ENCODE measurements at places on chromosomes 5 and 9.

DNA sequence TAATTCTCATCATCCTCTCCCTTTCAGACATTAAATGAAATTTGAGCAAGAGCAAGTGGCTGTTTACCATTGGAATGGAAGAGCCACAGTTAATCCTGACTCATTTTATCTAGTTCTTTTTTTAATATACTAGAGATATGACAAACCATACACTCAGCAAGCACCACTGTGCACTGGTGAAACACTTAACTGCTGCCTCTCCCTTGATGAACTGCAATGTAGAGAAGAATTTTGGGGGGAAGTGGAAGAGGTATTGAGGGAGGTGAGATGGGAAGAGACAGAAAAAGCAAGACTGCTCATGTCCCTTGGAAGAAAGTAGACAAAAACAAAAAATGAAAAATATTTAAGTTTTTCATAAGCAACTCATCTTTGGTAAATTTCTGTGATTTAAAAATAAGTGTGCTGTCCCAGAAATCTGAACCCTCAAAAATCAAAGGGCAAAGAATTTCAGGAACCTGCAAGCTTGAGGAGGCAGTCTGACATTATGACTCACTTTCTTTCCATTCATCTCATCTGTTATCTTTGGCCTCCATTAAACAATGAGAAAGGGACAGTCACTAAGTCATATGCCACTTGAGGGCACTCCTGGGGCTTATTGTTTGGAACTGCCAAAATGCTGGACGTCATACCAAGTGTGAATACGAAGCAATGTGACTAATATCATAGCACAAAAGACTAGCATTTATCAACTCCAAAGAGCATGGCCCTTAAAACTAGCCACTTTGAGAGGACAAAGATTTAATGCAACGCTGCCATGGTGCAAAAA, 566.8 kb upstream of the DMAC1 start:
- DNase-seq = no peak

GRCh38 chr5:98308231-98308630, 465.2 kb upstream of the RGMB start:
- no peak for DNase-seq

- DNase-seq = no peak
These were observed 398.2 kb downstream of the NFIB start for GRCh38 chr9:13915591-13916301.

DNA sequence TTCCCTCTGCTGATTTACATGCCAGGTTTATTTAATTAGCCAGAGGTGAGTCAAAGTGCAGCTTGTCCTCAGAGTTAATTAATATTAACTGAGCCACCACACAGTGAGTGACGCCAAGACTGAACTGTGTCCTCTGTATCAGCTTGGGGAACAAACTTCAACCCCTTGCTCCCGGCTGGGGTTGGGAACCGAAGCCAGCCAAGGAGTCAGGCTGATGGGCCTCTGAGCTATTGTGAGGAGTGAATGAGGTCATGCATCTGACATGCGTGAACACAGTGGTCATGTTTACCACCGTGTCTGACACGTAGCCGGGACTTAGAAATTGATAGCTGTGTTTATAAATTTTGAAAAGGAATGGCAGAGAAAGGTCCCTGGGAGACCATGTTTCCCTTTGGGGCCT, 17.1 kb downstream of the IGIP start:
- DNase-seq = no peak

DNA sequence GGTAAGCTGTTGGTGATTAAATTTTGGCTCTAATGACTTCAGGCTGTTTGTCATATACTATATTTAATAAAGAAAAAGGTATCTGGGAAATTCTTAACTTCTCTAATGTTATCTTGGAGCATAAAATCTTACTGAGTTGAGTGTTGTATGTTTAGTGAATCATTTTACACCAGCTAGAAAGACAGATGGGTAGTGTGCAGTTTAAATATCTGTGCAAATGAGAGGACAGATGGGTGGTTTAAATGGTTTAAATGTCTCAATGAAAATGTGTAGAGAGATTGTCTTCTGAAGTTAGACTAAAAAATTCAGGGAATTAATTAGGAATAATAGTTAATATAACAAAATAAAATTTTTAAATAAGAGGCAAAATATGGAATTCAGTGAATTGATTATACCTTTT, 114.5 kb downstream of the FER start:
- DNase-seq = no peak

GRCh38 chr9:82880336-82881050, 182.4 kb downstream of the RASEF start:
- no peak for DNase-seq

- no peak for DNase-seq
These were observed 119.9 kb downstream of the TMEM174 start for GRCh38 chr5:73292816-73293459.

DNA sequence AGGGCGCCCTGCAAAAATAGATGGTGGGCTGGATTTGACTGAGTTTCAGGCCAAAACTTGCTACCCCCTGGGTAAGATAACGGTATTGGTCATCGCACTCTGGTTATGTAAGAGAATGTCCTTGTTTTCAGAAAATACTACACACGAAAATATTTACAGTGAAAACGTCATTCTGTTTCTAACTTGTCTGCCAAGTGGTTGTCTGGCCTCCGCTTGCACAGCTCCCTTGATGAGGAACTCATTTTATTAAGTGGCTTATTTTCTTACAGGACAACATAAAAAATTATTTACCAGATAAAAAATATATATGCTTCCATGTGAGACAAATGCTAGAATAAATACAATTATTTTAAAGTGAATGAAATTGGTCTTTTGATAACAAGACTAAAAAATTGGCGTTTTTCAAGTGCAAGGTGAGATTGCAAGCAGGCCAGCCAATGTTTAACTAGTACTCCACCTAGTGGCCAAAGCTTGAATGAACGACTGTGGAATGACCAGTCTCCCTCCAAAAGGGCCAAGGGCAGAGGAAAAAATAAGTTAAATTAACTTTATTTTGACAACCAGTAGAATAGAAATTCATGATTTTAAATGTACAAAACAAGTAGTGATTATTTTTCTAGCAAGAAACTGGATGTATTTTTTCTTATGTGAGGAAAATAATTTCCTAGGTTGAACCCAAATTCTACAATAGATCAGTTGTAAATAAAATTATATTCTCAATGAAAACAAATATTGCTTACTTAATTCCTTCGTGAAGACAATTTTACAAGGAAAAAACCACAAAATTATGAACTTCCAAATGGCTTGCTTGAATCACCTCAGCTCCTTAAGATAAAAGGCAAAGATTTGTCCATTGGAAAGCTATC, 93.2 kb downstream of the ZFAND5 start:
- no peak for DNase-seq

DNA sequence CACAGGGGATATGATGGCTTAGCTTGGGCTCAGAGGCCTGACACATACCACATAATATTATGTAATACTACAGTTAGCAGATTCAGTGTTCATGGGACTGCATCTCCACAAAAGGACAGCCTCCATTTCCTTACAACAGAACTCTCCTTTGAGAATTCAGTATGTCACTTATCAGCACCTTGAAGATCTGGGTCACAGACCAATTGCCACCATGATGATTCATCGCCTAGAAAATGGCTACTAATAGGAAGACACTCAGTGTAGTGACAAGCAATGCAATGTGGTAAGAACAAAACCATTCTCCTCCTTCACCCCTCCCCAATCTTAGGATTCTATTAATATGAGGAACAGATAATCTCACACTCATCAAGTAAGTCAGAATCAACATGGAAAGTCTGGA, 38.7 kb upstream of the PRLR start:
- DNase-seq = no peak

DNA sequence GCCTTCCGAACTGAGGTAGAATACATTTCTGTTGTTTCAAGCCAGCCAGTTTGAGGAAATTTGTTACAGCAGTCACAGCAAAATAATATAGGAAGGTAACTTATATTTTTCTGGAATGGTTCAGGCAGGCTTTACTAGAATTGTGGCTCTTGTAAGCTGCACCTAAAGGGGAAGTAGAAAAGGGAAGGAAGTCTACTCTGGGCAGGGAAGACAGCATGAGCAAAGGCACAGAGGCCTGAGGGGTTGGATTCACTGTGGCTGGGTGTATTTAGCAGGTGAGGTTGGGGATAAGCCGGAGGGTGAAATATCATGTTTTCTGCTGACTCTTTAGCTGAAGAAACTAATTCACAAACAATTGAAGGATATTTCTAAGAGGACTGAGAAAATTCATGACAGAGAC, 183.5 kb downstream of the GAS1 start:
- no peak for DNase-seq

DNA sequence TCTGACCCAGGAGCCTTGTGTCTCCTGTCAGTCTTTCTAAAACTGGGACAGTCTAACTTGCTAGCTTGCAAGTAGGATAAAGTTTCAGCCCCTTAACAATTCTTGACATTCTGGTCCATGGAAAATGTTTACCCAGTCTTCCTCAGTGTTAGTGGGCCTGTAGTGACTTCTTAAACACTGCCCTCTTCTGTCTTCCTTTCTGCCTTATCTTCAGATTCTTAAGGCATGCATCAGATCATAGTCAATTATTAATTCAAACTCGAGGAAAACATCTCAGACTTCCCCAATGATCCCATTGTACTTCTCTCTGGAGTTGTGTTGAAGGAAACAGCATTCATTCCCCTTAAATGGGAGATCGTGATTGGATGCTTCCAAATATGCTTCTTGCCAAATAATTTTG, 1199.8 kb downstream of the DTWD2 start:
- DNase-seq = no peak

GRCh38 chr5:148172377-148172776, 4.0 kb downstream of the SPINK14 start:
- DNase-seq = no peak

GRCh38 chr9:117682955-117683710, 21.1 kb upstream of the TLR4 start:
- peak; percentile 9 for DNase-seq

DNA sequence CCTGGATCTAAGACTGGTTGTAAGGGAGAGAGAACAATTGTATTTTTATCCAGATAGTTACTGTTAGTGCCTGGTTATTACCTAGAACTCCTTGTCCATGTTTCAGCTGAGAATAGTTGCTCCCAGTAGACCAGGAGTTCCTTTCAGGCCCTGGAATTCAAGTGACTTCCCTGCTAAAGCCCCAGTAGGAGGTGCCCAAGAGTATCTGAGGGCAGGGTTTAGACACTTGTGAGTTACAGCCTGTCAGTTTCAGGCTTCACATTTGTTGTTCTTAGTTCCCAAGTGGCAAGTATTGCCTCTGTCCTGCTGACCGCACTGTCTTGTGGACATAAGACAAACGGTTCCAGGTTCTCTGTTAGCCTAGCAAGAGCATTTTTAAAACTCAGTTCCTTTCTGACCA, 743.9 kb upstream of the SEMA6A start:
- DNase-seq = no peak

DNA sequence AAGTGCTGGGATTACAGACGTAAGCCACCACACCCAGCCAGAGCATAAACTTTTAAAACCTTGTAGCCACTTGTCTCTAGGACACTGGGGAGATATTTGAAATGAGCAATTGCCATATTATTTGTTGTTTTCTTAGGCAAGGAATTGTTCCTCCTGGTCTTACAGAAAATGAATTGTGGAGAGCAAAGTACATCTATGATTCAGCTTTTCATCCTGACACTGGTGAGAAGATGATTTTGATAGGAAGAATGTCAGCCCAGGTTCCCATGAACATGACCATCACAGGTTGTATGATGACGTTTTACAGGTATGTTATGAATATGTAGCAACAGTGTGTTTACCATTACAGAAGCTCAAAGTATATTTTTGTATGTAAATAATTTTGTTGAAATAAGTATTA, 30.5 kb downstream of the SFXN1 start:
- no peak for DNase-seq

DNA sequence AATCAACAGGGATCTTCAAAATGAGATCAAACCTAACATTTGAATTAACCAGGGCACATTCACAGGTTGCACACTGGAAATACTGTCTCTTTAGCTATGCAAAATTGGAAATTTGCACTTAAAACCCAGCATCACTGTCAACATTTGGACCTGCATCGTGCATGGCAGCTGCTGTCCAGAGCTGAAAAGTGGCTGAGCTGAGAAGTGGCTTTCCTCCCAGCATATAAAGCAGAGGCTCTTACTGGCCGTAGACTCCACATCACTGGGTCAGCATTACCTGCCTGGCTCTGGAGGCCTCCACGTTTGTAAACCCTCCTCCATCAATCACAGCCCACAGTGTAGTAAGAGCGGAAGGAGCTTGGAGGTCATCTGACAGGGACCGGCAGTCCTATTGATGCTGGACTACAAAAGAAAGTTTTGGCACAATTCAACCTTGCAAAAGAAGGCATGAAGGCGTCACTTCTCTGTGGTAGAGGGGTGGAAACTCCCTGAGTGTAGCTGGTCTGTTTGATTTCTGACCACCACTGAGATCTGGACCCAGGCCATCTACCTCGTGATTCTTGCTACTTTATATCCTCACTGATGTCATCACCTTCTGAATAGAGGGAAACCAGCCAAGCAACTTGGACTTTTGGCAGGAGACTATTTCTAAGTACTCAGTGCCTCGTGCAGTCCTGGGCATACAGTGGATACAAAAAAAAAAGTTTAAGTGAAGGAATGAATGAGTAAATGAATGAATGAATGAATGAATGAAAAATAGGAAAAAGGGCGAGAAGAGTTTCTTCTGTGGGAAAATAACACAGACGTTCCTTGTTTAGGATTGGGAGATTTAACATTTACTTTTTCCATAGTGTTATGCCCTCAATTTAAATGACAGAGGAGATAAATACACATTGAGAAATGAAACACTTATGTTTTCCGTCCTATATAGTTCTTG, 14.8 kb downstream of the RASEF start:
- DNase-seq = no peak

DNA sequence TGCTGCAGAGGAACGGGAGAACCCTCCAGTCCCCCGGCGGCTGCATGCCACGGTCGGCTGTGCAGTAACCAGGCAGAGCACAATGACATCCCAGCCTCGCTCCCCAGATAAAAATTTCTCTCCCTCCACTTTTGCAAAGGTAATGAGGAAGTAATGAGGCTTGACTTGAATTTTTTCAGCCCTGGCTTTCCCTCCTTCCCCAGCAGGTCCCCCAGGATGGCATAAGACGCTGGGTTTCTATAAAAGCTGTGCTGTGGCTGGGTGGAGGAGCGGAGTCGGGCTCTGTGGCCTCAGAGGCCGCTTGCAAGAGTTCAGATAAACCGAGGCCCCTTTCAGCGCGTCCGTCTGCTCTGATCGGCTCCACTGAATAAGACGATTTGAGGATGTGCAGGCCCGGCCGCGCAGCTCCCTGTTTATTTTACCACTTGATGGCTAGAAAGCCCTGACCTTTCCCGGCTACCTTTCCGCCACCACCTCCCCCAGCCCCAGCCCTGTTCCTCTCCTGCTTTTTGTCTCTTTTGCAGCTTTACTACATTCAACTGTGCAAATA, 351.9 kb upstream of the IRX2 start:
- no peak for DNase-seq

DNA sequence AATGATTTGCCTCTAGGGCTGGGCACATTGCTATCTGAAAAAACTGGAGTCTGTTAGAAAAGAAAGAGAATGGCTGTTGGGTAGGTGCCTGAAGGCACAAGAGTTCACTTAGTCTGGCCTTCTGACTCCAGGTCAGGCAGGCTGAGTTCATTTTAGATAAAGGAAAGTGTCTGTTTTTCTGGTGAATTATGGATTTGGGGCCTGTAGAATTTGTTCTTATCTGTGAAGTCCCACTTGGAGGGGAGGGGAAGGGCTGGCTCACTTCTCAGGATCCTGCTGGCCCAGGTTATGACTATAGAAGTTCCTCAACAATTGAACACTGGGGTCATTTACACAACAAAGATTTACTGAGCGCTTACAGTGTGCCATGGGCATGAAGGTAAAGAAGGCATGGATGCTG, 11.5 kb upstream of the SEPTIN8 start:
- DNase-seq = no peak

All from foreskin keratinocyte (primary cell).